Kasumi-1 (cell line): ENCODE measurements at places on chromosomes 6 and 20.
A peak's percentile ranks its signal among the peaks of the same experiment; 100 is the strongest.

DNA sequence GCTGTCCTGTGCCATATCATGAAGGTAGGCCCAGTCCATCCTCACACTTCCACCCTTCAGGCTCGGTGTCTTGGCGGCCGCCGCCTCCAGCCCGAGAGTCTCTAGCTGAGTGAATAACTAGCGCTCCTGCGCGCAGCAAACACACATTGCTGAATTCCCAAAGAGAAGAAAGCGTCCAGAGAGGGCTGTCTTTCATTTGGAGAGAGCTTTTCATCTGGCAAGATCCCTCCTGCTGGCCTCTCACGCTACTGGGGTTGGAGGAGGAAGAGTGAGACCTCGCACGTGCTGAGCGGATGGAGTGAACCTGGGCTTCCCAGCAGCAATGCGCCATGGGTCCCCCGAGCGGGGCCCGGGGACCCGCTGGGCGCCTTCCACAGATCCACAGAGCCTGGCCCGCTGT is 73.2 kb downstream of the NCR2 start:
- DNase-seq: no peak

DNA sequence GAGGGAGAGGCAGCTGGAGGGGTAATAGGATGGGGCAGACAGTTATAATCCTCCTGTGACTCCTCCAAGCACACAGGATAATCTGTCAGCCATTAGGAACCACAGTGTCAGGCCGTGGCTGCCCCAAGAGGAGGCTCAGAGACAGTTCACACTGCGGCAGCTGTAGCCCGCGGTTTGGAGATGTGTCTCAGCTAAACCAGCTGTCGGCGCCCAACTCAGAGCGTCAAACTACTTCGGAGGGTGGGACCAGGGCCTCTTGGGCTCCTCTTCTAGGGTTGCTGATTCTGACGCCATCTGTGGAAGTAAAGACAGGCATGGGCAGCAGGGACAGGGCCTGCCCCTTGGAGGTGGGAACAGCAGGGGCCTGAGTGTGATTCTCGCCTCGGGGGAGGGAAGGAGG is 309.8 kb downstream of the CDC5L start:
- no peak for DNase-seq

- no peak for DNase-seq
Observed at GRCh38 chr6:139676718-139677117, 302.3 kb upstream of the CITED2 start.

DNA sequence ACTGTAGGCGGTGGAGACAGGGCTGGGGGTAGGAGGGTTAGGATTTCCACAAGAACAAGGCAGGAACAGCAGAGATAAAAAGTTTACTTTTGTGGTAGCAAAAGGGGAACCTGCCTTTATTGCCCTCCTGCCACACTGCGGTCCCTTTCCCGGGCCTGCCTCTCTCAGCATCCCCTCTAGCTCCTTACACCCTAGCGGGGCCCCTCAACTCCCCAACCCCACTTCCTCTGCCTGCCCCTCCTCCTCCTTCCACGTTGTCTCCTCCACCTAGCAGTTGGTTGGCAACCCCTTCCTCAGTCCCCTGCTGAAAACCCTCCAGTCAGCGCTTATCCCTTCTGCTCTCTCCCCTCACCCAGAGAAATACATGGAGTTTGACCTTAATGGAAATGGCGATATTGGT is 714 bp downstream of the AIF1 start:
- DNase-seq: peak; percentile 98

- peak; percentile 17 for DNase-seq
Observed at GRCh38 chr20:25695532-25696370, 902 bp downstream of the ZNF337 start.

DNA sequence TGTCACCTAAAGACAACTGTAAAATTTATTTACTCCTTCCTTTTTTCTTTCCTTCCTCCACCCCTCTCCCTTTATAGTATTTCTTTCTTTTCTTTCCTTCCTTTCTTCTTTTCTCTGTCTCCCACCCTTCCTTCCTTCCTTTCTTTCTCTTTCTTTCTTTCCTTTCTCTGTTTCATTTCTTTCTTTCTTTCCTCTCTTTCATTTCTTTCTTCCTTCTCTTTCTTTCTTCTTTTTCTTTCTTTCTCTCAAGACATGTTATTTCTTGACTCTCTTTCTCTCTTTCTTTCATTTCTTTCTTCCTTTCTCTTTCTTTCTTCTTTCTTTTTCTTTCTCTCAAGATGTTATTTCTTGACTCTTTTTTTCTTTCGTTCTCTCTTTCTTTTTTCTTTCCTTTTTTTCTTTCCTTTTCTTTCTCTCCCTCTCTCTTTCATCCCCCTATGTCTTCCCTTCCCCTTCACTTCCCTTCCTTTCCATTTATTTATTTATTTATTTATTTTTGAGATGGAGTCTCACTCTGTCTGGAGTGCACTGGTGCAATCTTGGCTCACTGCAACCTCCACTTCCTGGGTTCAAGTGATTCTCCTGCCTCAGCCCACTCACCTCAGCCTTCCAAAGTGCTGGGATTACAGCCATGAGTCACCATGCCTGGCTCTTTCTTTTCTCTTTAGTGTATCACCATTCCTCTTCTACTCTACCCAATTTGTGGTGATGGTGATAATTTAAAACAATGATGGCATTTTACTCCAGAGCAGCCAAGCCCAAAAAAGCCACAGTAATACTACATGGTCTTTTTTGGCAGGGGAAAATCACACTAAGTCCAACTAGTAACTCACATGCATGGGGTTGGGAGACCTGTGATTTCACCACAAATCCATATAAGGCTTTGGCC is 188.2 kb downstream of the ADGRG6 start:
- DNase-seq: no peak

DNA sequence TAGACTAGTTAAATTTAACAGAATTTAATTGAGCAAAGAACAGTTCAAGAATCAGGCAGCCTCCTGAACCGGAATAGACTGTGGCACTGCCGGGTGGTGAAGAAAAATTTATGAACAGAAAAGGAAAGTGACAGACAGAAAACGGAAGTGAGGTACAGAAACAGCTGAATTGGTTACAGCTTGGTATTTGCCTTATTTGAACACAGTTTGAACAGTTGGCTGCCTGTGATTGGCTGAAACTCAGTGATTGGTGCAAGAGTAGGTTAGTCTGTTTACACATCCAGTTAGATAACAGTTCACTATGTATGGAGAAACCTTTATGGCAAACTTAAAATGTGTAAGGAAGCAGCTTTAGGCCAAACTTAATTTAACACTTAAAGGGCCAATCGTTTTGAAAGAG is 116.0 kb upstream of the CITED2 start:
- no peak for DNase-seq

DNA sequence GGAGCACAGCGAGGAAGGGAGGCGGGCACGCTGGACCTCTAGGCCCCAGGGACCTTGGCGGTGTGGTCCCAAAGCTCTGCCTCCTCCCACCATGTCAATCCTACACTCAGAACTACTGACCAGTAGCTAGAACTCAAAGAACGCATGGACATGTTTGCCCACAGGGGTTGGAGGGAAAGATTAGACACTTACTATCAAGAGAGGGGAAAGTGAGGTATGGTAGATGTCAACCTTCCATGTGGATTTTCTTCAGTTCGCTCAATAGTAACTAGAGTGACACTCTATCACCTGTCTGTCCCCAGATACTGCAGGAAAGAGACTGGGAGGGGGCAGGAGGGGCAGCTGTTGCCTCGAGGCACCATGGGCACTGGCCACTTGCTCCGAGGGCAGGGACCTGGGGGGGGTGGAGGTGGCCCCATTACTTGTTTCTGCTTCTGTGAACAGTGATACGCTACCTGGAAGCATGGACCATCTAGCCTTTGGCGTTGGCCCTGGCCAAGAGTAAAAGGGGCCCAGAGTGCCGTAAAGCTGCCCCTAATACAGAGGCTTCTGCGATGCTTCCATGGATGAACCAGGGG is 912 bp upstream of the DIDO1 start:
- DNase-seq: no peak
